ENCODE measurements at places on chromosomes 5 and 9.
A peak's percentile ranks its signal among the peaks of the same experiment; 100 is the strongest.

GRCh38 chr5:68433526-68433922 lies 218.0 kb downstream of the PIK3R1 start:
- H3K36me3 ChIP-seq: no peaks in the 10 kb centered on the region
- H3K27me3 ChIP-seq: no peaks in the 10 kb centered on the region
- no peak overlapping the region for H3K4me3 ChIP-seq
- H3K4me1 ChIP-seq: peaks cover 29% of the 10 kb centered on the region
- H3K27ac ChIP-seq: peak overlapping the region; percentile 61
- no peak for DNase-seq

DNA sequence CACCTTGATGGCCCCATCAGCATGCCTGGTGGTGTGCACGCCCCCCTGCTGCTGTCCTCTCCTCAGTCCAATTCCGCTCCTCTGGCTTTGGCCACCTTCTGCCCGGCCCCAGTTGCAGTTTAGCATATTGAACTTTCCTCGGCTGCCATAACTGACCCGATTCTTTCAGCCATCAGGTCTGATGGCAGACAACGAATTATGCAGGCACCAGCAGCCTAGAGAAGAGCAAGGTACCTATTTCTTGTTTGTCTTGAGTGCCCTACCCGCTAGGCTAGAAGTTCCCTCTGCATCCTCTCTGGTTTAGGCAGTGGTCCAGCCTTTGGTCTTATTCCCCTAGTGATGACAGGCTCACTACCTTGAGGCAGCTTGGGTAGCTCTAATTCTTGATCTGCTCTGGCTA lies 43.0 kb upstream of the SLC25A51 start:
- no peak overlapping the region for H3K27ac ChIP-seq
- H3K4me3 ChIP-seq: no peak overlapping the region
- no peaks in the 10 kb centered on the region for H3K27me3 ChIP-seq
- H3K36me3 ChIP-seq: no peaks in the 10 kb centered on the region
- no peak for DNase-seq

GRCh38 chr9:75184471-75184870 lies 96.2 kb downstream of the OSTF1 start:
- no peak for DNase-seq
- H3K4me3 ChIP-seq: no peak overlapping the region
- H3K27ac ChIP-seq: no peak overlapping the region

DNA sequence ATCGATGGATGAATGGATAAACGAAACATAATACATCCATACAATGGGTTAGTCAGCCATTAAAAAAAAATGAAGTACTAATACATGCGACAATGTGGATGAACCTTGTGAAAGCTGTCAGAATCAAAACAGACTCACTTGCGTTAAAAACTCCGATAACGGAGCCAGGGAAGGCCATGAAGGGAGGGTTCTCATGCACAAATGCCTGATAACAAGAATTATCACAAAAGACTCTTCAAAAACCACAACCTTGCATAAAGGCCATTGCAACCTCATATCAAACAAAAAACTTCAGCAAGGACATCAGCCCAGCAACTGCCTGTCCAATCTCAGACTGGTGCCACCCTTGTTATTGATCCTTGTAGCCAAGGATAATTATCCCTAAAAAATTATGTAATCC lies 13.7 kb downstream of the ERMP1 start:
- no peak for DNase-seq
- H3K36me3 ChIP-seq: peaks cover 22% of the 10 kb centered on the region
- no peaks in the 10 kb centered on the region for H3K4me1 ChIP-seq

GRCh38 chr9:127065592-127065991 lies 56.8 kb downstream of the ANGPTL2 start:
- H3K4me1 ChIP-seq: no peaks in the 10 kb centered on the region
- H3K4me3 ChIP-seq: no peak overlapping the region
- no peak for DNase-seq

- no peak overlapping the region for H3K4me3 ChIP-seq
- no peaks in the 10 kb centered on the region for H3K4me1 ChIP-seq
- no peaks in the 10 kb centered on the region for H3K27me3 ChIP-seq
- no peak for DNase-seq
Measured at GRCh38 chr9:87601176-87601575, 103.5 kb downstream of the DAPK1 start.

- no peaks in the 10 kb centered on the region for H3K27me3 ChIP-seq
- H3K4me3 ChIP-seq: no peak overlapping the region
- no peak for DNase-seq
- H3K36me3 ChIP-seq: no peaks in the 10 kb centered on the region
- no peak overlapping the region for H3K27ac ChIP-seq
Measured at GRCh38 chr9:28781481-28781880, 1208.2 kb upstream of the C9orf72 start.
